HCT116 (cell line): ENCODE measurements at places on chromosomes 7 and 10.

- DNase-seq = no peak
These were observed 204.8 kb upstream of the MEOX2 start for GRCh38 chr7:15891151-15891881.

DNA sequence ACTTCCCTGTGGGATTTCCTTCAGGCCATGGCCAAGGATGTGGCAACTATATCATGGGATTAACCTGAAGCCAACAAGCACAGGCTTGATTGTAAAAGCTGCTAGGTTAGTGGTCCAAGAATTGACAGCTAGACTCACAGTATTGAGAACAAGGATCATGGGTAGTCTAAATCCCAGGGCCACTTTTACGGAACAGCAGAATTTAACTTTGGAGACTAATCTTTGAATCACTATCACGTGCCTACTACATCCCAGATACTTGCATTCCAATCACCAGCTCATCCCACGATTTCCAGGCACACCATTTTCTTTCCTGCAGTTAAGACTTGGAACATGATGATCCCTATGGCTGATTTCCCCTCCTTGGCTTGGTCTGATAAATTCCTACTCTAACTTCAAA lies 65.6 kb upstream of the ADO start:
- DNase-seq = no peak

DNA sequence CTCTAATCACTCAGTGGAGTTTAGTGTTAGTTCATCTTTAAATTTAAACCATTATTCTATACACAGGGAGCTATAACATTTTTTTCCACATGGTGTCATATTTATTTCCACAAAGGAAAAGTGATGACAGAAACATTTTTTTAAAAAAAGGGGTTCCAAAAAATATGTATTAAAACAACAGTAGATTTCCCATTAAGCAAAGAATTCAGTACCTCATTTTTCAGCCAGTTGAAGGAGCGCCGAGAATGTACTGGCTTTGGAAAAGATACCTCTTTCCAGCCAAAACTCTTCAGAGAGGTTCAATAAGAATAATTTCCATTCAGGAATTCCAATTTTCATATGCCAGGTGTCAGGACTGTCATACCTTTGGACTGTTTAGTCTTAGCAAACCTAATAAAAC lies 250.5 kb upstream of the MEOX2 start:
- no peak for DNase-seq

DNA sequence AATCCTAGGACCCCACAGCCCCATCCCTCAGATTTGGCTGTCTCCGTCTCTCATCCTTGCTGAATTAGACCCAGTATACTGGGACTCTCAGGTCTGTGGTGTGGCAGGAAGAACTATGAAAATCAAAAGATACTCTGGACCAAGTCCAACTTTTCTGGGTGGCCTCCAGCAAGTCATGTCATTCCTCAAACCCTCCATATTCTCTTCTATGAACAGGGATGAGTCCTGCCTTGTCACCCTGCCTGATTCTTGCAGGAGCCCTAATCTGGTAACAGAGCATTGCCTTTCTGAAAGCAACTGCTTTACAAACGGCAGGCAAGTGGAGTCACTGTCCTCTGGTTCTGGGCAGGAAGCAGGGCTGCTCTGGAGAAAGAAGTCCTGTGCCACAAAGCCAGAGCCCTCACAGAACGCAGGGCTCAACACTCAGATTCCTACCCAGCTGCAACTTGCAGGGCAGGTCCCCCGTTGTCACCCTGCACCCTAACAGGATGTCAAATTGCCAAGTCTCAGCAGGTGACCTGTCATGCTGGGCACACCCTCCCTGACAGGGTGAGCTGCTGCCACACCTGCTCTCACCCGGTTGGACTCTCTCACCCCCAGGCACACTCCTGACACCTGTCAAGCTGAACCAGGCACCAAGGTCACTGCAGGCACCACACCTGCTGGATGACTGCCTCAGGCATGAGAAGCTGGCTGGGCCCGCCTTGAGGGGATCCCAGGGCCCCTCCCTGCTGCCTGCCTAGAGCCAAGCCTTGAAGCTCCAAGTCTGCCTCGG lies 227.7 kb downstream of the KCNMA1 start:
- DNase-seq = no peak

DNA sequence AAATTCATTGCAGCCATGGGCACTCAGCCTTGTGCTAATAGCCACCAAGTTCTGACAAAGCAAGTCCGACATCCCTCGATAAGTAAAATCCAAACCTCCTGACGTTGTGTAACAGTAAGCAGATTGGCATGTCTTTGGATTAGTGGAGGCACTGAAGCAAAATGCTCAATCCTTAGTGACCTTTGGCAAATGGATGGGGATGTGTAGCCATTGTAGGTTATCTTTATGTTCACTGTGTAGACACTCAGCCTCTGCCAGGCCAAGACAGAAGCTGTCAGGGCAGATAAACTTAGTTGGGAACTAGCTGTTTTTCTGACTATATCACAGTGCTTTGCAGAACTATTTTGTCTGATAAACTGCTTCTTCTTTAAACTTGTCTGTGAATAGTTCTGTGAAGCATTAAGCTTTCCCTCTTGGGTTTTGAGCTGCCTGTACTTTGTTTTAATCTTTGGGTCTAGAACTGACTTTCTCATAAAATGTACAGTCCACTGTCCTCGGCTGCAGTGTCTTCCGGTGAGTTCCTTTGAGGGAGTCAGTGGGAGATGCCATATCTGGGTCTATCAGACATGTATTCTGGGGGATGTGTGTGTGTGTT lies 220.8 kb downstream of the LRMDA start:
- DNase-seq = no peak

GRCh38 chr10:15262036-15262713 lies 93.7 kb upstream of the NMT2 start:
- DNase-seq = no peak

DNA sequence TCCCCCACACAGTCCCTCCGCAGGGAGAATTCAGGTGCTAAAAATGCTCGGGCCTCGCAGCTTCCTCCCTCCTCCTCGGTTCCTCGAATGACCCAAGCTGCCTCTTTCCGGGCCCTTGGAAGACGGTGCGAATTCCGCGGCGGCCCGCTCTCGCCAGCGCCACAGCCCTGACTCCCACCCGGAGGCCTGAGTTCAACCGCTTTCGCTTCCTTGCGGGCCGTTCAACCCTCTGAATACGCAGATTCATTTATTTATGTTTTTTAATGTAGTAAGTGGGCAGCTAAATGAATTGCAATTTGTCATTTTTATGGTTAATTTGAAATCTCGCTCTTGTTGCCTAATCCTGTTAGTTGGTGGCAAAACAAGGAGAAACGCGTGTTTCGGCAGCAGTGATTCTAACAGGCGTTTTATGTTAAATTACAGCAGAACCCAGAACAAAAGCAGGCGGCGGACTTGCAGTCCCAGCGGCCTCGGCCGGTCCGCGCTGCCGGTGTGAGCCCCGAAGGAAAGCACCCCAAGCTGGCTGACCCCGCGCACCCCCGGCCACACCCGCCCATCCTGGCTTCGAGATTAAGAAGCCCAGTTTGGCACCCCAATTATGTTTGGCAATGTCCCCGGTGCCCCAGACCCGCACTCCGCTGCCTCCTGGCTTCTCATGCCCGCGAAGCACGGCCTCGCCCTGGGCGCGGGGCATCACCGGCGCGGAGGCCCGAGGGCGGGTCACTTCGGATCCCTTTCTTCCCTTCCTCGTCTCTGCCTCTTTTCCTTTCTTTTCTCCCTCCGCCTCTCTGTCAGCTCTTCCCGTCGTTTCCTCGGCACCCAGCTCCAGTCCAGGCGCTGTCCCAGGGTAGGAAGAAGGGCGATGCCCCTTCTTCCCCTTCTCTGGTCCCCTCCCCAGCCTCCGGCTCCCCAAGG lies 75.9 kb downstream of the INSIG1 start:
- DNase-seq = no peak

GRCh38 chr10:44196008-44196320 lies 188.9 kb downstream of the CXCL12 start:
- no peak for DNase-seq

- DNase-seq = no peak
These were observed 8.9 kb downstream of the GLI3 start for GRCh38 chr7:42227936-42228591.

DNA sequence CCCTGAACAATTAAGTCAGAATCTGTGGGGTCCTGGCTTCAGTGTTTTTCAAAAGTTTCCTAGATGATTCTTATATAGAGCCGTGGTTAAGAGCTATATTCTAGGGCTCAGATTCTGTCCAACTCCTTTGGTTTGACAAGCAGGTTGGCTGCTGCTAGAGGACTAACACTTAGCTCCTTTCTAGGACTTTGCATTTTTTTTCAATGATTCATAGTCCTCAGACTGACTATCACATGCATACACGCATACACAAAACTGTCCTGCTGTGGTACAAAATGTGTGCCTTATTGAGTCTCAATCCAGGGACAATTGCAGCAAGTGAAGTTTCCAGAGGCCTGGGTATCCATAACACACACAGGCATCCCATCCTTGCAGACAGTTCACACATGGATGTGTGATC lies 392.0 kb downstream of the NRG3 start:
- no peak for DNase-seq

GRCh38 chr7:70035519-70035918 lies 437.2 kb downstream of the AUTS2 start:
- no peak for DNase-seq

DNA sequence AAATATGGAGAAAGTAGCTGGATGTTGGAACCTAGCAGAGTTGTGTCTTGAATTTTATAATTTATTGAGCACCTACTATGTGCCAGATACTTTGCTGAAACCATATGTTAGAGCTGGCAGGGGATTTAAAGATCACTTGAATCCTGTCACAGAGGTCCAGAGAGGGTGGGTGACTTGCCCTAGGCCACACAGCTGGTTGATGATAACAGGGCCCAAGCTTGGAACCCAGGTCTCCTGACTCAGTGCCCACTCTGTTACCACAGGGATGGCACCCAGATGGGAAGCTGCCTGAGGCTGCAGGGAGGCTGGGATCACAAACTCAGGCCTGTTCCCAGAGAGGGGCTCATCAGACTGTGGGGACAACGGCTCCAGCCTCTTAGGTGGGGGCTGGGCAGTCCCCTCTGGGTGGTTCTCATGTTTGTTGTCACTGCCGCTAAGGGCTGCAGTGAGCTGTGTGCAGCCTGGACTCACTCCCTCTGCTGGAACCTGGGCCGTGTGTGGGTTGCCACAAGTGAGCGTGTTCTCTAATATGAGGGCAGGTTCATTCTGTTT lies 18.6 kb downstream of the GOLGA7B start:
- no peak for DNase-seq

DNA sequence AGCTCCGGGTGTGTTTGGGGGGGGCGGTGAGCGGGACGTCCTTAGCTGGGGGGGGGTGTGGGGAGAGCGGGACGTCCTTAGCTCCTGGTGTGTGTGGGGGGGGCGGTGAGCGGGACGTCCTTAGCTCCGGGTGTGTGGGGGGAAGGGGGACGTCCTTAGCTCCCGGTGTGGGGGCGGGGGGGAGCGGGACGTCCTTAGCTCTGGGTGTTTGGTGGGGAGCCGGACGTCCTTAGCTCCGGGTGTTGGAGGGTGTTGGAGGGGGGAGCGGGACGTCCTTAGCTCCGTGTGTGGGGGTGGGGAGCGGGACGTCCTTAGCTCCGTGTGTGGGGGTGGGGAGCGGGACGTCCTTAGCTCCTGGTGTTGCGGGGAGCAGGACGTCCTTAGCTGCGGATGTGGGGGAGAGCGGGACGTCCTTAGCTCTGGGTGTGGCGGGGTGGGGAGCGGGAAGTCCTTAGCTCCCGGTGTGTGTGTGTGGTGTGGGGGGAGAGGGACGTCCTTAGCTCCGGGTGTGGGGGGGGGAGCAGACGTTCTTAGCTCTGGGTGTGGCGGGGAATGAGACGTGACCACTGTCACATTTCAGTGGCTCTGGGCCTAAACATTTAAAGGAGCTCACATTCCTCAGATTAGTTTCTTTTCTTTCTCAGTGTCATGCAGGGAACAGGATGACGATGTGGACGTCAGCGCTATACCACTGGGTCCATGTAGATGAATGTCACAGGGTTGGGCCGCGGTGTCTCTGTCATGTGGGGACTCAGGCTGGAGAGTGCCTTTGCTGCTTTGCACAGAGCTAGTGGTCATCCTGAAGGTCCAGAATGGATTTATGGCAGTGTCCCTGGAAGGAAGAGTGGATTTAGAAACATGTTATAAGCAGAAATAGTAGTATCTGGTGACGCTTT lies 7.5 kb downstream of the DYNC2I1 start:
- DNase-seq = peak; percentile 31

DNA sequence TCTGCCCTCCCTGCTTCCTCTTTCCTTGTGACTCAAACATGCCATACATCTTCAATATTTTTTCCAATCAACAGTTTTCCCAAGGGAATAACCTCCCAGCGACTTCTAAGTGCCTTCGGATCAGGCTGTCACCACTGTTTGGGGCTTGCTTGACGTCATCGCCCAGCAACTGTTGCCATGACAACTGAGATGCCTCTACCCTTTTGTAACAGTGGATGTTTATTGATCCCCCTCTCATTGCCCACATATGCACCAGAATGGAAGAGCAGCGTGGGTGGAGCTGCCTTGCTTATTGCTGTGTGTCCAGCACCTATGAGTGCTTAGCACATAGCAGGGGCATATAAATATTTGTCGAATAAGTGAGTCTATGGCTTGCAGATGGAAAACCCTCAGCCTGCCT lies 14.4 kb downstream of the FFAR4 start:
- no peak for DNase-seq

- DNase-seq = no peak
These were observed 19.4 kb downstream of the CCDC6 start for GRCh38 chr10:59887006-59887405.

GRCh38 chr10:15027741-15028140 lies 16.0 kb upstream of the OLAH start:
- DNase-seq = no peak

GRCh38 chr10:125711110-125711750 lies 8.3 kb upstream of the EDRF1 start:
- no peak for DNase-seq

DNA sequence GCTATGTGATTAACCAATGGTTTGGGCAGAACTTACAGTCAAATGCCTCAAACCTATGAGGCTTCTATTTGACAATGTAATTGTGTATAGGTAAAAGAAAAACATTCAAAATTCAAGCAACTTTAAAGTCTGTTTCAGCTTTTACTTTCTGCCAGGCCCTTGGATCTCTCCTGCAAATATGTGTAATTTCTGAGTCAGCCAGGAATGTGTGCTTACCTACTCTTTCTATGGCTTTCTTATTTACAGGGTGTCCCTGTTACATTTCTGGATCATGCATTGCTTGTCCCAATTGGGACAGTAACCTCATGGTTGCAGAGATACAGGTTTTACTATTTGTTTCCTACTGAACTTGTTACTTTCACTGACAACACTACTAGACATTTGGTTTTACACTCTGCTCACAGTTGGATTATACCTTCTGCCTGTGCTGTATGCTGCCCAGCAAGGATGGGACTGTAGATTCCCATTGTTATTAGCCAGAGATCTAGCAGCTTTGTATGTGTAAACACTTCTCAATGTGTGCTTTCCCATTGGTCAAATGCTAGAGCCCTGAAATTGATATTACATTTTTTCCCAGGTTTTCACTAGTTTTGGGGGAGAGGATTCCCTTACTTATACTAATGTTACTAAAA lies 355.3 kb downstream of the ARL4A start:
- peak; percentile 56 for DNase-seq

- no peak for DNase-seq
These were observed 93.9 kb downstream of the FAM53B start for GRCh38 chr10:124650263-124650662.

DNA sequence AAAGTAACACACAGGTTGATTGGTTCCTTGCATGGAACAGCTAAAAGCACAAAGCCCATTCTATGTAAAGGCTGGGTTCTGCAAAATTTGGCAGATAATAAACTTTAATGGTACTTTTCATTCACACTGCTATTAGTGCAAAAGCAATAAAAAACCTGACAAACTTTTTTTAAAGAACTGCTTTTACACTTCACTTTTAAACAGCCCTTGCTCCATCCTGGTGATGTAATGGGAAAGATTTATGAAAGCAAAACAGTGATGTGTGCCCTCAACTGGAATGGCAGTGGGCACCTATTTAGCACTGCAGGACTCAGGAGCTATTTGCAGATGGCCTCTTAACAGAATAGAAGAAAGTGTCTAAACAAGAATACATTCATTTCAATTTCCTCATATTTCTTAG lies 44.9 kb downstream of the TSPAN12 start:
- DNase-seq = no peak
